Hematopoietic multipotent progenitor cell (in vitro differentiated cells): ENCODE measurements at places on chromosomes 11 and 22. TPM values are rescaled to one million over a fixed set of nuclear protein-coding genes. Genes with fewer than 3 reads are reported as not detected.

DNA sequence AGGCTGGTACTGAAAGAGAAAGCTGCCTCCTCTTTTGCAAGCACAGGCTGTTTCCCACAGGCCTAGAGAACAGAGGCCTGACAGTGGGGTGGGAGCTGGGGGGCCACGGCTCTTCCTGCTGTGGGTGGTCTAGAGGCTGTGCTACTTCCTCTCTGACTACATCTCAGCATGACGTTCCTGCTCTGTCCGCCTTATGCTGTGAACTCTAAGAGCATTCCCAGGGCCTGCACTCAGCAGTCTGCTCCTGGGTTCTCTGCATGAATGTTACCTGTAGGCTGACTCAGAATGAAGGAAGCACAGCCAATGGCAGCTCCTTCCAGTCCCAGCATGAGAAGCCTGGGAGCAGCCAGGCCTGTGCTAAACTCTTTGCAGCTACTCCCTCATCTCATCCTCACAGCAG is 534.3 kb downstream of the NTM start:
- no peak for DNase-seq

DNA sequence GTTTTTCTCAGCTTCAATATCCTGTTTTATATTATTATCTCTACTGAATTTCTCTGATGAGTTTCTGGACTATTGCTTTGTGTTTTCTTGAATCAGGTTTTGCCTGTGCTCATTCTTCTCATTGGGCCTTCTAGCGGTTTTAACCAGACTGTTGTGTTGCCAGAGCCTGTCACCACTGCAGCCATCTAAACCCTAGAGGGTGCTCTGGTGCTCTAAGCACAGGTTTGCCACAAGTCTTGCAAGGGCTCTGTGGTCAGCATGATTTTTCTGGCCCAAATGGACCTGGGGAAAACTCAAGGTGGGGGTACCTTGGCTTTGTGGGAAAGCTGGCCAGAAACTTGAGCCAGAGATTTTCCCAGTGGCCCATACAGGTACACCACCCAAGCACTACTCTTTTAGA is 52.4 kb upstream of the TYR start:
- DNase-seq = no peak

GRCh38 chr22:26457661-26458272 is 25.8 kb downstream of the HPS4 start:
- DNase-seq = no peak

GRCh38 chr11:72730737-72731136 is 21.5 kb downstream of the ARAP1 start:
- no peak for DNase-seq

DNA sequence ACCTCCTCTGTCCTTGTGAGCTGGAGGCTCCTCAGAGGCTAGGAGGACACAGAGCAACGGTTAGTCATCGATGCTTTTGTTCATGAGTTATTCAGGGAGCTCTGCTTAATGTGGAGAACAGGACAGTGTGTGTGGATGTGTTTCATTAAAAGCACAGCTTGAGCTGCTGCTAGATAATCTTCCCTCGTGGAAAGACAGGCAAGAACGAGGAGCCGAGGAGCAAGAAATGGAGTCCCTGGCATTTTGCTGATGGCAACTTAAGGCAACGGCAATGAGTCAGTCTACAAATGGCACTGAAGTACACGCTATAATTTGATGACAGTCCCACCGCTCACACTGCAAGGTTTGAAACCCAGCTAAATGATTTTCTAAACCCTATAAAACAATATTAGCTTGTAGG is 106.2 kb downstream of the IGLL1 start:
- no peak for DNase-seq

GRCh38 chr11:134562941-134563471 is 151.0 kb upstream of the B3GAT1 start:
- no peak for DNase-seq

- DNase-seq = no peak
Observed at GRCh38 chr11:72668629-72669347, 5.4 kb downstream of the PDE2A start.

DNA sequence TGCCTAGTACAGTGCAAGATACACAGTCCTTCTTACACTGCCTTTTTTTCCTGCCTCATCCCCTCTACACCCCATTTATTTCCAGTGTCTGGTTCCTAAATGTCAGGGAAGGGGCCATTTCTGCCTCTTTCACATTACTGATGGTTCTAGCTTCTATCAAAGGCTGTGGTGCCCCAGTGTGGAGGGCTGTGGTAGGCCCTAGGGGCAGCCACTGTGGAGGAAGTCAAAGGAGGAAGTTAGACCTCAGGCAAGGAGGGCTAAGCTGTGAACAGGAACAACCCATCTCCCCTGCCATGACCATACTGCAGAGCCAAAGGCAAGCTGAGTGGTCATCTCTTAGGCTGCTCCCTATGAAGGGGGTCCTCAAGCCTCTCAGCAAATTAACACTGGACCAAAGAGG is 81.9 kb upstream of the CRTAM start:
- DNase-seq = peak; percentile 93

- no peak for DNase-seq
Observed at GRCh38 chr11:95711945-95712221, 77.7 kb downstream of the FAM76B start.

DNA sequence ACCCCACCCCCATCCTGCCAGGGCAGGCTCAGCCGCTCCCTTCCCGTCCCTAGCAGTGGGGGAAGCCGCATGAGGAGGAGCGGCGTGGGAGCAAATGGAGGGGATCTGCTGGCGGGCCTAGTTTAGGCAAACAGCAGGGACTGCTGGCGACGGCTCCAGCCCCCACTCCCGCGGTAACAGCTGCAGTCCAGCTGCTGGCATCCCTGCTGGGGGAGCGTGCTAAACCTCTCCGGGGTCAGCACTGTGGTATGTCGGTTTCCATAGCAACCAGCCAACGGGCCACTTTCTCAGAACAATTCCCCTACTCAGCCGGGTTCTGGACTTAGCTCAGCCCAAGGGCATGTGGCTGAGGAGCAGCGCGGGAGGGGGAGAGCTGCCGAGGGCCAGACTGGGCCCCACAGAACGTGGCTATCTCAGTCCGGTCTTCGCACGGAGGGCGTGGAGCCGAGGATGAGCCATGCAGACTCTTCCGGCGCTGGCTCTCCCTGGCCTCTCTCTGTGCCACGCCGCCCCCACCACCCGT is 98.8 kb downstream of the PKNOX2 start:
- peak; percentile 3 for DNase-seq

DNA sequence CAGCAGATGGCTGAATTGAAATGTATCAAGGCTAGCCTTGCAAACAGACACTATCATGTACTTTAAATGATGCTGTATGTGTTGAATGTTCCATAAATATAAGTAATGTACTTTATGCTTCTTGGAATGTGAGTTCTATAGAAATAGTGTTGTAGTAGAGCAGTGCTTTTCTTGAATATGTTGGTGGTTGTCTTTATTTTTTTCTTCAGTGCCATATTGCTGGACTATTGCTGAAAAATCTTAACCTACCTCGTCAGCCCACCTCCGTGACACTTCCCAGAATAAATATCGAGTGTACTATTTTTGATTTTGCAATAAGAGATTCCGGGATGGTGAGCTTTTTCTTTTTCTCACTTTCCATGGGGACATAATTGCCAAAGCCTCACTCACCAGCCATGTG is 153.9 kb downstream of the NAV2 start:
- DNase-seq = no peak

DNA sequence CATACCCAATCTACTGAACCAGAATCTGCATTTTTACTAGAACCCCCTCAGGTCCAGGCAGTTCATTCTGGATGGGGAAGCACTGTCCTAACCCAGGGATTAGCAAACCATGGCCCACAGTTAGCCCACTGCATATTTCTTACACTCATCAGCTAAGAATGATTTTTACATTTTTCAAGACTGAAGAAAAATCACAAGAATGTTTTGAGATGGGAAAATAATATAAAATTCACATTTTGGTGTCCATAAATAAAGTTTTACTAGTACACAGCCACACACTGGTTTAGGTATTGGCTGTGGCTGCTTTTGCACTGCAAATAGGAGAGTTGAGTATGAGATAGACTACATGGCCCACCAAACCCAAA is 59.4 kb downstream of the PPFIBP2 start:
- no peak for DNase-seq

GRCh38 chr22:43243324-43243723 is 56.4 kb upstream of the TTLL12 start:
- no peak for DNase-seq

GRCh38 chr11:95977534-95978174 is 53.7 kb upstream of the MTMR2 start:
- no peak for DNase-seq

DNA sequence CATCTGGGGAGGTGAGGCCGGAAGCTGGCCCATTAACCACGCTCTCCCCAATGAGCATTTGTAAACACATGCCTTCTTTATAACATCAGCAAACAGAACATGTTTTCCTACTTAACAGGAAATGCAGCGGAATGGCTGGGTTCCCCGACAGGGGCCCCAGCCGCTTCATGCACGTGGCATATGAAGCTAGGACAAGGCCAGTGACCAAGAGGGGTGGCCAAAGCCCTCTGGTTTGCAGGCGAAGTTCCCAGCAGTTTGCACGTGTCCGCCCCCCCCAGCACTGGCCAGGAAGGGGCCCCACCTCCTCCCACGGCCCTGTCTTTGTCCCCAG is 38.7 kb upstream of the LINC01488 start:
- DNase-seq = no peak

- no peak for DNase-seq
Observed at GRCh38 chr11:74680703-74681531, 50.3 kb downstream of the CHRDL2 start.

GRCh38 chr11:19871531-19871930 is 158.9 kb downstream of the NAV2 start:
- no peak for DNase-seq

- DNase-seq = no peak
Observed at GRCh38 chr22:42871146-42872050, 14.3 kb upstream of the ARFGAP3 start.

DNA sequence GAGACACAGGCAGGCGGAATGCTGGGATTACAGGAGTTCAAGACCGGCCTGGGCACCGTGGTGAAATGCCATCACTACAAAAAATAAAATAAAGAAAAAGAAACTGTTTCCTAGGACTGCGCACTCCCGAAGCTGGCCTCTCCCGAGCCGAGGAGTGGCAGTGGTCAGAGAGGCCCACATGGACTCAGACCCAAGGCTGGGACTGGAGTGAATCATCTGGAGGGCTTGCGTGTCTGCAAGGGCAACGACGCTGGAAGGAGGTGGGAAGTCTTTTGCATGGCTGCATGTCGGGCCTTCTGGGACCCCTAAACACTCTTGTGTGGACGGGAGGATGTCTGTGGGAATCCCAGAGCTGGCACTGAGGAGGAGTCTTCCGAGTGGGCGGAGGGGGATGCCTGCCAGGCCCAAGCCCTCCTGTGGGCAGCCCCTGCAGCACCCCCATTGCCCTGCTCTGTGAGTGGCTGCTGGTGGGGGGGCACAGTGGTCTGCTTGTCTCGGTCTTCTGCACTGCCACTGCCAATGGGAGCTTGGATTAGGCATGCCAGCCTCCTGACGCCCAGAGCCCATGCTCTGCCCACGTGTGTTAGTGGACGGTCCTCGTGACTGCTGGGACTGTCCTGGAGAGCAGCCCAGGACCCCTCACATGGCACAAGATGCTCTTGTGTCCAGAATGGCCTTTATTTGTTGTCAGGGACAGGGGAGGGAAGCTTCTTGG is 1.8 kb upstream of the AP2A2 start:
- no peak for DNase-seq

DNA sequence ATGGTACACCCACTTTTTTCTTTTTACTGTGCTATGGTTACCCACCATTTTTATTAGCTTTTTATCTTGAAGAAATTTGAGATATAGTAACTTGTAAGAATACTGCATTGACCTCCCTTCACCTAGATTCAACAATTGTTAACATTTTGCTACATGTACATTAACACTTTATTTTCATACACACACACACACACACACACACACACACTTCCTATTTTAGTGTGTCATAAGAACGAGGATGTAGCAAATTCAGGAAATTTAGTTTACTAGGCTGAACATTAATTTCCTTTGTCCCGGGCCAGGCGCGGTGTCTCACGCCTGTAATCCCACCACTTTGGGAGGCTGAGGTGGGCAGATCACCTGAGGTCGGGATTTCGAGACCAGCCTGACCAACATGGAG is 1.1 kb upstream of the ATP6V1E1 start:
- DNase-seq = peak; percentile 18

DNA sequence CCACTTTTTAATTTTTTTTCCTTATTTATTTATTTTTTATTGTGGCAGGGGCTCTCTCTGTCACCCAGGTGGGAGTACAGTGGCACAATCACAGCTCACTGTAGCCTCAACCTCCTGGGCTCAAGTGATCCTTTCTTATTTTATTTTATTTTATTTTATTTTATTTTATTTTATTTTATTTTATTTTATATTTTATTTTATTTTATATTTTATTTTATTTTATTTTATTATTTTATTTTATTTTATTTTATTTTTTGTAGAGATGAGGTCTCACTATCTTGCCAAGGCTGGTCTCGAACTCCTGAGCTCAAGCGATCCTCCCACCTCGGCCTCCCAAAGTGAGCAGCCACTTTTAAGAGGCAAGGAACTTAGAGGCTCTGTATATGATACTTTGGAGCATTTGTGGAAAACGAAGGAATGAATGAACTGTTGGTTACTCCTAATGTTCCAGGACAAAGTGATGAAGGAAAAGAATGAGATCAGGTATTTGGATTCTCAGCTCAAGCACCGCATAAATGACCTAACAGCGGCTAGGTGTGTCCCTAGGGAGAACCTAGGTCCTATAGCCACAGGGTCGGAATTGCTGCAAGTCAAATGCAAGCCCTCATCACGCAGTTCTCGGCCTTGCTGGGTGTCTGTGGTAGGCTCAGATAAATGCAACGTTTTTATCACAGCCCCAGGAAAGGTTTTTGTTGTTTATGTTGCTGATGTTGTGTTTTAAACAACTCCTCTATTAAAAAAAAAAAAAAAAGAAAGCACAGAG is 36.5 kb downstream of the ASCL2 start:
- DNase-seq = no peak

- no peak for DNase-seq
Observed at GRCh38 chr11:97201743-97202612, 812.2 kb downstream of the JRKL start.

GRCh38 chr11:131889146-131889577 is 518.7 kb downstream of the NTM start:
- no peak for DNase-seq

- DNase-seq = no peak
Observed at GRCh38 chr22:30985561-30986208, 16.6 kb downstream of the TUG1 start.

DNA sequence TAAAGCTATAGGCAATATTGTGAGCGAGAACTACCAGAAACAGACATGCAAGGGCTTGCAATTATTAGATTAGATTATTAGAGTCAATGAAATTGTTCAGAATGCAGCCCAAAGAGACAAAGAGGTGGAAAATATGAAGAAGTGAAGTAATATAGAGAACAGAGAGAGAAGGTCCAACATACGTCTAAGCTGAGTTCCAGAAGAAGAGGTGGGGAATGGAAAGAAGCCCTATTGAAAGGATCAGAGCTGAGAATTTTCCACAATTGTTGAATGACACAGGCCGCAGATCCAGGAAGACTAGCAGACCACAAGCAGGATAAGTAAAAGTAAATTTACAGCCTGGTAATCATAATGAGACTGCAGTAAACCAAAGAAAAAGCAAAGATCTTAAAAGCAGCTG is 93.2 kb downstream of the EXT2 start:
- peak; percentile 8 for DNase-seq

The LARGE2 gene
- total RNA-seq = 0.27 TPM

The ANGPTL5 gene
- not detected for total RNA-seq

The SLC25A1 gene
- total RNA-seq = 71.9 TPM

The RNF26 gene
- total RNA-seq = 9.4 TPM

The DNAJB7 gene
- total RNA-seq = not detected

The AMOTL1 gene
- total RNA-seq = 14.3 TPM

The SLC1A2 gene
- under 0.01 TPM for total RNA-seq

The C11orf87 gene
- under 0.01 TPM for total RNA-seq

The KRTAP5-2 gene
- total RNA-seq = not detected

The C22orf31 gene
- total RNA-seq = not detected

The MED19 gene
- total RNA-seq = 21.5 TPM

The RAG1 gene
- total RNA-seq = 1.3 TPM

The MOGAT2 gene
- under 0.01 TPM for total RNA-seq
